Tibial artery (tissue), 4 donors: ENCODE measurements at places on chromosomes 1 and 21.
A peak's percentile ranks its signal among the peaks of the same experiment; 100 is the strongest.

DNA sequence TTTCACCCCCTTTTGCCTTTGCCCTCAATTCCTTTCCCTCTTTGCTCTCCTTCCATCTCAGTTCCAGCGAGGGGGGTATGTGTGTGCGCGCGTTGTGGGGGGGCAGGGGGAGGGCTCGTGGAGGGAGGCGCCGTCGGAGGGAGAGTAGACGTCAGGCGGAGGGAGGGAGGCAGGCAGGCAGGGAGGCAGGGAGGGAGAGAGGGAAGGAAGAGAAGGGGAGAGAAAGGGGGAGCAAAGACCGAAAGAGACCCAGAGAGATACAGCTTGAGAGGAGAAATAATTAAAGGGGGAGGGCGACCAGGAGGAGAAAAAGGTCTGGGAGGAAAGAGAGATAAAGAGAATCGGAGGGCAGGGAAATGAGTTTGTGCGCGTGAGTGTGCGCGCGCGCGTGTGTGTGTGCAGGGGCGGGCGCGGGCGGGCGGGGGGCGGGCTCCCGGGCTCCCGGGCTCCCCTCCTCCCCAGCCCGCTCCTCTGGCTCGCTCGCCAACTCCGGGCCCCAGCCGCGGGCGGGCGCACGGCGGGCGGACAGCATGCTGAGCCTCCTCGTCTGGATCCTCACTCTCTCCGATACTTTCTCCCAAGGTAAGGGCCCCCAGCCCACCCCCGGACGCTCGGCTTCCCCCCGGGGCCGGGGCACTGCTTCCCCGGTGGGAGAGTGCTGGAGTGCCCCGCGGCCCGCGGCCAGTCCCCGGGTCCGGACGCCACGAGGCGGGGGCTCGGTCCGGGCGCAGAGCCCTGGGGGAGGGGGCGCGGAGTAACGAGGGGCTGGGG, at the start of gene KIRREL1:
TSS of gene KIRREL1 (plus strand) at position 499 of the 771 bp plus-strand sequence. CDS start at position 531, 32 bp downstream.
- peak; percentile 89 for DNase-seq

DNA sequence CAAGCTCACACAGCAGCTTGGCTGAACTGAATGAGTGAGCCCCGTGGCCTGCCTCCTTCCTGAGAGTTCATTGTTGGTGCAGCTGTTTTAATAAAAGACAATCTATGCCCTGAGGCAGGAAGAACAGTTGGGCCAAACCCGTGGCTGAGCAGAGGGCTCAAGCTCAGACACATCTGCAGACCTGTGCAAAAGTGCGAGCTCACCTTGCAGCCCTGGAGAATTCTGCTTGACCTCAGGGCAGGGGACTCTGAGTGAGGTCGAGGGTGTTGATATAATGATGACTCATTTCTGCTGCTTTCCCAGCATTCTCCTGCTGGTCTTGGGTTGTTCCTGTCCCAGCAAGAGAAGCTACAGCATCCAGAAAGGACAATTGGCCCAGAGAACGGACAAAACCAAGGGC, 61.0 kb downstream of the ATP5PO start:
- DNase-seq = no peak

DNA sequence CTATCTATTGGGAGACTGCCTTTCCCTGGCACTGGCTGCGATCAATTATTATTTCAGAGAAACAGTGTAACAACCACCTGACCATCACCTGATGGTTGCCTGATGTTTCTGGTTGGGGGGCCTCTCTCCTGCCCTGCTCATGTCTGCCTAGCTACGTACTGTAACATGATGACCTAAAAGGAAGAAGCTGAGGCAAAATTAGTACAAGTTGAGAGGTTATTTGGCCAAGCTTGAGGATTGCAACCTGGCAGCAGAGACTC, 58.3 kb downstream of the OLFML3 start:
- no peak for DNase-seq

GRCh38 chr1:231188072-231188471, 26.2 kb downstream of the TRIM67 start:
- no peak for DNase-seq

GRCh38 chr1:16321176-16321867, 31.0 kb downstream of the FBXO42 start:
- DNase-seq = no peak

DNA sequence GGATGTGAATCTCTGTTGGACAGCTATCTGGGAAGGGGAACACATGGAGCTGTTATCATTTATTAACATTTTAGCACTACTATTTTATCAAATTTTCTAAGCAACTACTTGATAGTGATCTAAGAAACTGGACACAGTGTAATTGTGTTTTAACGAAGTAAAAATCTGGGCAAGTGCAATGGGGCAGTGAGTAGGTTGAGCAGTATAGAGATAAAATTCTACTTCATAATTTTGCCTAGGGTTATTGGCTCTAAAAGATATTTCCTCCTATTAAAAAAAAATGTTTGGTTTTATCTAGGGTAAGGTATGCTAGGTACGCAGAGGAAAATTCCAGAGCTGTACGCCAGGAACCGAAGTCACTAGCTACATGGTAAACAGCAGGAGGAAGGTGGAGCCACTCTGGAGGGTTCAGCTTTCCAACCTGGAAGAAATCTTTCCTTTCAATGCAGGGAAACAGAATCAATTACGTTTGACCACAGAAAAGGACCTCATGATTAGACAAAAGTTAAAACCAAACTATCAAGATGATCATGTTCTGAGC, 43.3 kb downstream of the BCAR3 start:
- DNase-seq = no peak

DNA sequence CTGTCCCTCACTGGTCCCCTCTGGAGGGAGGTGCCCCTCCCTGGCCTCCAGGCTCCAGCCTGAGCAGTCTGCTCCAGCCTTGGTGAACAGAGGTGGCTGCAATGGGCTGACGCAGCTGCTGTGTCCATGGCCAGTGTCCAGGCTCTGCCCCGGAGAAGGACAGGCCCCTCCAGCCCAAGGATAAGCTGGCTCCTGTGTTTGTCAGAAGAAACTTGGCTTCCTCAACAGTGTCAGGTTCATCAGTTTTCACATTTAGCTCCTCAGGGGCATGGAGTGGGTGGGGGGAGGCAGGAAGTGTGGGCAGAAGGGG, 402.8 kb downstream of the MATN1 start:
- DNase-seq = peak; percentile 23

GRCh38 chr1:225914391-225914790, 9.7 kb downstream of the PYCR2 start:
- no peak for DNase-seq

- no peak for DNase-seq
Observed at GRCh38 chr1:84510668-84511067, 4.3 kb upstream of the GNG5 start.

DNA sequence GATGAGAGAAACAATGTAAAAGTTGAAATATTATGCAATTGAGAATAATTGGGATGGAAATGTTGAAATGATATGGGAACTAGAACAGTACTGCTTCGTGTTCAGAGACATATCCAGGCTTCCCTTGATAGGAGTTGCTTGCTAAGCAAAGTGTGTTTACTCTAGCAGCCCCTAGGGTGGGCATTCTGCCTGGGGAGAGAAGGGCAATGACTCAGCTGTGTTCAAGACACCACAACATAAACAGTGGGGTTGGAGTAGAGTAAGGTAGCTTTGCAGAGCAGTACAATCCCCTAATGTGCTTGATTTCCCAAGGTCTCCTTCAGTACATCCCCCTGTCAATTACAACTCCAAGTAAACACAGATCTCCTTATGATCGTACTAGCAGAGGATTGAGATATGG, 4.8 kb upstream of the PCNX2 start:
- no peak for DNase-seq

- no peak for DNase-seq
Observed at GRCh38 chr1:111220302-111220890, 7.1 kb upstream of the CHI3L2 start.

DNA sequence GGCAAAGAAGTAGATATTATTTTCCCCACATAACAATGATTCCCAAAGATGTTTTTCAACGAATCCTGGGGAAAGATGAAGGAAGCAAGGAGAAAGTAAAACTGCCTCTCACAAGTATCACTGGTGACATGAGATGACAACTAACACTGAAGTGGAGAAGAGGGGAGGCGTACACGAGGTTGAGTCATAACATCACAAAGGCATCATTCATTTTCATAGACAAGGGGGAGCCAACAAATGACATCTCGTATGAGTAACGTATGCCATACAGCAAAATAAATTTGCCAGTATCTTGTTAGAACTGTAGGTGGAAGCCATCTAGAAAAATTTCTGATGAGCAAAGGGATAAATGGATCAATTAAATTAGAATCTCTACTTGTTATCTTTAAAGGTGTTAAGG, 56.6 kb downstream of the ATP1B1 start:
- DNase-seq = no peak

- DNase-seq = no peak
Observed at GRCh38 chr1:17375651-17376050, 3.7 kb downstream of the PADI6 start.

- DNase-seq = no peak
Observed at GRCh38 chr21:29888437-29888836, 51.4 kb downstream of the GRIK1 start.

DNA sequence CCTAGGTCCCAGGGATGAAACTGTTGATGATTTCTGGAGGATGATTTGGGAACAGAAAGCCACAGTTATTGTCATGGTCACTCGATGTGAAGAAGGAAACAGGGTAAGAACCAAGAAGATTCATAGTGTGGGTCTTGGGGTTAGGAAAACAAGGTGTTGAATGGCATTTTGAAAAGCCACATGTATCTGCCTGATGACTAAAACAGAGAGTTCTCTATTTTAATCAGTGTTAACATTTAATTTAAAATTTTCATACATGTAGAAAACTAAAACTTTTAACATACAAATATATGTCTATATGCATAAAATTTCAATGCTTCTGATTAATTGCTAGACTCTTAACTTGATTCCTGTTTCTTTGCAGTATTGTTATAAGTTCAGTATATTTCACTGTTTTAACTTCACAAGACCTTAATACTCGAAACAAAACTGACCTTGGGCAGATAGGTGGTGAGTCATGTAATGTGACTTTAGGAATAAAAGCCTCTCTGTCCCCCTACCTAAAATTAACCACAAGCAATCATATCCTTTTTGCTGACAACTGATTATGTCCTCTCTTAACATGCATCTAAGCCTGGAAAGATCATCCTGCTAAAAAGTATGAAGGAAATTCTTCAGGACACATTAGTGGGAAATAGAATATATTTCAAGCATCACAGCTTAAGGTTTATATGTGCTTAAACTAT, 95.6 kb downstream of the PTPRC start:
- no peak for DNase-seq

DNA sequence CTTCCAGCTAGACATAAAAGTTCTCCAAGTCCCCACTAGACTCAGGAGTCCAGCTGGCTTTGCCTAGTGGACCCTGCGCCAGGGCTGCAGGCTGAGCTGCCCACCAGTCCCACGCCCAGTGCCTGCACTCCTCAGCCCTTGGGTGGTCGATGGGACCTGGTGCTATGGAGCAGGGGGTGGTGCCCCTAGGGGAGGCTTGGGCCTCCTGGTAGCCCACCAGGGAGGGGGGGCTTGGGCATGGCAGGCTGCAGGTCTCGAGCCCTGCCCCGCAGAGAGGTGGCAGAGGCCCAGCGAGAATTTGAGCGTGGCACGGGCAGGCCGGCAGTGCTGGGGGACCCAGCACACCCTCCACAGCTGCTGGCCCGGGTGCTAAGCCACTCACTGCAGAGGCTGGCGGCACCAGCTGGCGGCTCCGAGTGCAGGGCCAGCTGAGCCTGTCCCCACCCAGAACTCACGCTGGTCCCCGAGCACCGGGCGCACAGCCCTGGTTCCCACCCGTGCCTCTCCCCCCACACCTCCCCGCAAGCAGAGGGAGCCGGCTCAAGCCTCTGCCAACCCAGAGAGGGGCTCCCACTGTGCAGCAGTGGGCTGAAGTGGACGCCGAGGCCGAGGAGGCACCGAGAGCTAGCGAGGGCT, 30.2 kb upstream of the GBP5 start:
- no peak for DNase-seq

- no peak for DNase-seq
Observed at GRCh38 chr1:63884486-63884885, 110.7 kb downstream of the ROR1 start.
